NCI-H187 treated with DMSO at 0.1 percent for 48 hours (cell line): ENCODE measurements at places on chromosomes 7 and 10.

DNA sequence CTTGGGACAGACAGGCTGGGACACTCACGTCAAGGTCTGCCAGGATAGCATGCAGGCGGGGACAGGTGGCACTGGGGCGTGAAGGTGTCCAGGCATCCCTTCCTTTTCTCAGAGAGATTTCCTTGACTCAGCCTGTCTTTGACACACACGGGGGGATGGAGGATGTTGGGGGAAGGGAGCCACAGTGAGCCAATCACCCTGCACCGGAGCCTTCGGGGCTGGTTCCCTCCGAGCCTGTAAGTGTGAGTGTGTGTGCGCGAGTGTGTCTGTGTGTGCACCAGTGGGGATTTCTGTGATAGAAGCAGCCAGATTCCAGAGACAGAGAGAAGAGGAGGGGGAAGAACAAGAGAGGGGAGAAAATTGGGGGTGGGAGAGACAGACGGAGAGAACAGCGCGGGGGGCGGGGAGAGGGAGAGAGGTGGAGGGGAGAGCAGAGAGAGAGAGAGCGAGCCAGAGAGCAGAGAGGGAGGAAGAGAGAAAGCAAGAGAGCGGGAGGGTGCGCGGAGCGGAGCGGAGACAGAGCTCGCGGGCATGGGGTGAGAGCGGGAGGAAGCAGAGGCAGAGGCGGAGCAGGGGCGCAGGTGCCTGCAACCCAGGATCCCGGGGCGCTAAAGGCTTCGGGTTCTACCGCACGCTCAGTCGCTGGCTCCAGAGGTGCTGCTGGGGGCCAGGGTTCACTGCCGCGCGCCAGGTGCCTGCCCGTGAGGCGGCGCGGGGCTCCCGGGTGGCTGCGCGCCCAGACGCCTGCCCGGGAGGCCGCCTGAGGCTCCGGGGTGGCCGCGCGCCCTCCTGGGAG lies 466 bp upstream of the GPR26 start:
- no peak for DNase-seq

- DNase-seq: no peak
Measured at GRCh38 chr10:112713411-112713810, 236.6 kb upstream of the TCF7L2 start.

GRCh38 chr7:92333866-92334265 lies 88.1 kb downstream of the ANKIB1 start:
- DNase-seq: no peak

DNA sequence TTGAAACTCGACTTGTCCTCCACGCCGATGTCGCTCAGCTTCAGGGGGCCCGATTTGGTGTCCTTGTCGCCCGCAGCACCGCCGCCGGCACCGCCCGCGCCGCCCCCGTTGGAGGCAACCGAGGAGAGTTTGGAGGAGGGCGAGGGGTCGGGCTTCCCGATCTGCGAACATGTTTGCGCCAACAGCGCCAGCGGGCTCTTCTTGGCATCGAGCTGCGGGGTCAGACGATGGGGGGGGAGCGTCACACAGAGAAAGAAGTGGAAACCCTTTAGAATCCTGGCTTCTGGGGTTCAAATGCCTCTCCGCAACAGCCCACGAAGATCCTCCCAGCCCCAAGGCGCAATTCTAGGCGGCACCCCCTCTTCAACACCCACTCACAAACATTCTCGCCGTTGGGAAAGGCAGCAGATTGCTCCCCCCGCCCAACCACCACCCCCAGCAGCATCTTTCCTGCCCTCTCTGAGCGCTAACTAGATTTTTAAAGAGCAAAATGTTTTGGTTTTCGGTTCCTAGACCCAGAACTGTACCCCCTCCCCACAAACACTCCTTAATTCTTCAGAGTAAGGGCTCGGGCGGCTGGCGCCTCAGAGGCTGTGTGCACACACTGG lies 1.3 kb downstream of the ZNF503 start:
- no peak for DNase-seq

GRCh38 chr10:86436963-86437362 lies 70.4 kb upstream of the GRID1 start:
- DNase-seq: no peak

- DNase-seq: no peak
Measured at GRCh38 chr7:95586951-95587301, 9.4 kb downstream of the PDK4 start.
